SK-N-SH treated with all-trans-retinoic acid at 6 μM for 48 hours (cell line): ENCODE measurements at places on chromosomes 2 and 18.

DNA sequence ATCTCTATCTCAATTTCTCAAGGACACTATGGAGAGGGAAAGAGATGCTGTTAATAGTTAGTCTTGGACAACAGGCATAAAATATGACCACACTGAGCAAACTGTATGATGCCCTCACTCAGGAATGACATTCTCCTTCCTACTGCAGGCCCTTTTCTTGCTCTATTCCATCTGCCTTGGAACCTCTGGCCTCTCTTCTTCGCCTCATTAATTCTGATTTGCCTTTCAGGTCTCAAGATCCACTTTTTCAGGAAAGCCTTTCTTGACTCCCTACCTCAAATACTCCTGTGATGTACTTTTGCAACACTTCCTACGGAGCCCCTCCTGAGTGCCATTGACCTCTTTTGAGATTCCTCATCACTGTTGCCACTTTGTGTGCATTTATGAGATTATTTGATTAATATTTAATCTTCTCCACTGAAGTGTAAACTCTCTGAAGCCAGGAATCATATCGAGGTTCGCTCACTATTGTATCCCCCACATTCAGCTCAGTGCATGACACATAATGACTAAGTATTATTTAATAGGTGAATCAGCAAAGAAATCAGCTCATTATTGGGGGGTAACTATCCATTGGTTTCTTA lies 21.3 kb upstream of the SPP2 start:
- no peak for ATAC-seq

DNA sequence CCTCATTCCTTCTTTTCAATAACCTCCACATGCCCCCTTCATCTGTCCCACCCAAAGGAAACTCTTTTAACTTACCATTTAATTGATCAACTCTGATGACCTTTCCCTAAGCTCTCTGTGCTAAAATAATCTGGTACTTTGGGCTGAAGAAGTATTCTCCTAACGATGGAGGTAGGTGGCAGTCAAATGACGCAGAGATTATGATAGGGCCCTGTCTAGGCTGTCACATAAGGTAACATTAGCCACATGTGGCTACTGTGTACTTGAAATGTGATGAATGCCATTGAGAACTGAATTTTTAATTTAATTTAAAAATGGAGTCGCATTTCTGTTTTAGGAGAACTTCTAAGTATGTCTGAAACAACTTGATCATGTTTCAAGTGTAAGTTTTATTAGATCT lies 140.5 kb upstream of the TNP1 start:
- ATAC-seq = no peak

- peak; percentile 31 for ATAC-seq
Measured at GRCh38 chr18:58671632-58672564, 633 bp downstream of the MALT1 start.

DNA sequence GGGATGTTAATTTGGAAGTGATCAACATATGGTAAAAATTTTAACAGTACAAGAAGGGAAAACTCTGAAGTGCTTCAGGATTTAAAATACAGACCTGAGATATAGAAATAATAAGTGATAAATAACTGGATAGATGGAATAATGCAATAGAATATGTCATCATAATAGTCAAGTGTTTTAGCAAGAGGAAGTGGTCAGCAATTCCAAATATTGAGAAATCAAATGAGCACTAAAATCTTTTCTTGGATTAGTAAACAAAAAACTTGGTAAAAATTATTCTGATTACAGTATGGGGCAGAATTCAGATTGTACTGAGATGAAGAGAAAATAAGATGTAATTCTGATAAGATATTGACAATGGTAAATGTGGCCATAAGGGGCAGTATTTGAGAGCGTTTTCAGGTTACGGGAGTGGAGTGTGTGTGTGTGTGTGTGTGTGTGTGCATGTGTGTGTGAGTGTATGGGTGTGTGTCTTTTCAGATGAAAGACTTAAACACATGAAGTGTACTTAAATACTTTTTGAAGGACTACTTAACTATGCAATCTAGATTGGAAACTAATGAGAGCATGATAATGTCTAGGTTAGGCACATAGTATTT lies 217.9 kb upstream of the ITGA4 start:
- no peak for ATAC-seq

DNA sequence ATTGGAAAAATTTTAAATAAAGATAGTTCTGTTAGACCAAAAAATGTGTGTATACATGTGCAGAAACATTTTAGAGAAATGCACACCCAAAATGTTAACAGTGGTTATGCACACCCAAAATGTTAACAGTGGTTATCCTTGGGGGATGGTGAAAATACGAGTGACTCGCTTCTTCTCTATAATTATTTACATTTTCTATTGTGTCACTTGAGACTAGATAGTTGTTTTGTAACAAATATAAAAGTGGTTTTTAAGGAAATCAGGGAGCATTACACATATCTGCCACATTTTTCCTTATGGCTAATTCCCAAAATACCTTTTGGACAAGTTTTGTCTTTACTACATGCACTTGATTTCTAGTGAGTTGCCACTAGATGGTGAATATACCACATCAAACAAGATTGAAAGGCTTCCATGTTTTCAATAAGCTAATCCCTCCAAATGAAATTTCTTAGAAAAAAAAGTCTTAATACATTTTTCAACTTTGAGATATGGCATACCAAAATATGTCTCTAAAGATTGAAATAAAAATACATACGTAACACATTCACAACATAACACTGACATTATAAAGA lies 9.0 kb upstream of the HIBCH start:
- ATAC-seq = no peak

DNA sequence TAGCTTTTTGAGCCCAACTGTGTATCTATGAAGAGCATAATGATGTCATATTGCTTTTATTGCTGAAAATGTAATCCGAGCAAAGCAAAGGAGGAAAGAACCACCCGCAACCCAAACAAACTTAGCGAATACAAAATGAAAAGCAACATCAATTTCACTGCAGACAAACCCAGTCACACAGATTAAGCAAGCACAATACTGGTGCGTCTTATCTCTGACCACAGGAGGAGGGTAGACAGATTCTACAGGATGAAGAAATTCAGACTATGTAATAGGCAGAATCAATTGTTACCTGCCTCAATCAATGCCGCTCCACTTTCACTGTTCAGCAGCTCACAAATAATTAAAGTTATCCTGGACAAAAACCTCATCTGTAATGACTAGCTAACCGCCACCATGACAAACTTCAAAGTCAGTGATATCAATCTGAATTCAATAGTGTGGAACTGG lies 115.5 kb upstream of the SP3 start:
- no peak for ATAC-seq

DNA sequence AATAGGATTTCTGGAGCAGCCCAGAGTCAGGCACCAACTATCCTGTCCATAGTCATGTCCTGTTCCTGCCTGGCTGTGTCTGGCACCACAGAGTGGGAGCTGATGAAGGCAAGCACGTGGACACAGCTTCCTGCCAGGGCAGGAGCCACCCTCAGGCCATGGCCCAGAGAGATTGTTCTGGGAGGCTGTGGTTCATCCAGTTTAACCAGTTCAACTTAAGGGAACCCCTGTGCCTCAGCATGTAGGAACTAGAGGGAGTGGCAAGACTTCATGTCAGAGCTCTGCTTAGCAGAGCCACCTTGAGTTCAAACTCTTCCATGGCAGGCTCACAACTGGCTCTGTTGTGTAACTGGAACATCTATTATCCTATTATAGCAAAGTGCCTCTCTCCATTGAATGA lies 73.2 kb upstream of the NCKAP5 start:
- ATAC-seq = no peak

DNA sequence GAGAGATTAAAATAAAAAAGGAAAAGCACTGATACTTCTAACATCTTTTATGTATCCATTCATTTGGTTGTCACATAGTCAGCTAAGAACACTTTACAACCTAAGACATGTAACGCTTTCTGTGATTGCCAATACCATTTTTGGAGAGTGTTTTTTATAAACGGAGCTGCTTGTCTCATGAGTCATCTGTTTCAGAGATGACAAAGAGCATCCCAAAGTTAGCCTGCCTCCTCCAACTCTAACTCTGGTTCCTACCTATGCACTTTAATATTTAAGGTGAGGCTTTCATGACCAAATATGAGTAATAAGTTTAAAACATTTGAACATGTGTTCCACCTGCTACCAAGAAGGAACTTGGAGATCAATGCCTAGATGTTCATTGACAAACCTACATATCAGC lies 260.1 kb upstream of the SMIM21 start:
- no peak for ATAC-seq

DNA sequence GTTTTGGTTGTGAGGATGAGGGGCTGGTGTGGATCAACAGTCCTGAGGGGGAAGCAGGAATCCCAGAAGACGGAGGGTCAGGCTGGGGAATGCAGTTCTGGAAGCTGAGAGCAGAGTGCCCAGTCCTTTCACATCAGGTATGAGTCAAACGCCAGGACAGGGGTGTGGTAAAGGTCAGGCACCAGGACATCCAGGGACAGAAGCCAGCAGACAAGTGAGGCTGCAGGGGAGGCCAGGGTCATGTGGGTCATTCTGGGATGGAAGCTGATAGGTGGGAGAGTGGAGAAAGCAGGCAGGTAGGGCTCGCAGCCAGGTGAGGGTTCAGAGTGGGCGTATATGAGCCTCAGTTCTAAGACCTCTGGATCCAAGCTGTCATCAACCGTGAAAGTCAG lies 12.8 kb upstream of the GNLY start:
- no peak for ATAC-seq

- ATAC-seq = no peak
Measured at GRCh38 chr2:12005886-12006681, 259.7 kb downstream of the LPIN1 start.

GRCh38 chr2:79980816-79981215 lies 323.7 kb downstream of the LRRTM1 start:
- ATAC-seq = no peak

DNA sequence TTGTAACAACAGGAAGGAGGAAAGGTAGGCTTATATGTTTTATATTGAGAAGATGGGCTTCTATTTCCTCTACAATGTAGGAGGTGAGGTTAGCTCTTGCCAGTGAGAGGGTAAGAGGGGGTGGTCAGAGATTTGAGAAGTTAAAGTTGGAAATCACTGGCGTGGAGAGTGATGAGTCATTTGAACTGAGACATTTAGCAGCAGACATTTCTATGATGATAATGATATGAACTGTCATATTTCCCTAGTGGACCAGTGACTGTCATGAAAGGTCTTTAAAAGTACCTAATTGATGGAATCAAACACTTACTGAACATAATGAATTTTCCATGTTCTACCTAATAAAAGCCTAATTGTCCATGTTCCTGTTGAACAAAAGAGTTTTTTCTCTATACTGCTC lies 126.1 kb downstream of the FAM161A start:
- ATAC-seq = peak; percentile 71

GRCh38 chr2:100784681-100785080 lies 35.3 kb upstream of the NPAS2 start:
- ATAC-seq = no peak

DNA sequence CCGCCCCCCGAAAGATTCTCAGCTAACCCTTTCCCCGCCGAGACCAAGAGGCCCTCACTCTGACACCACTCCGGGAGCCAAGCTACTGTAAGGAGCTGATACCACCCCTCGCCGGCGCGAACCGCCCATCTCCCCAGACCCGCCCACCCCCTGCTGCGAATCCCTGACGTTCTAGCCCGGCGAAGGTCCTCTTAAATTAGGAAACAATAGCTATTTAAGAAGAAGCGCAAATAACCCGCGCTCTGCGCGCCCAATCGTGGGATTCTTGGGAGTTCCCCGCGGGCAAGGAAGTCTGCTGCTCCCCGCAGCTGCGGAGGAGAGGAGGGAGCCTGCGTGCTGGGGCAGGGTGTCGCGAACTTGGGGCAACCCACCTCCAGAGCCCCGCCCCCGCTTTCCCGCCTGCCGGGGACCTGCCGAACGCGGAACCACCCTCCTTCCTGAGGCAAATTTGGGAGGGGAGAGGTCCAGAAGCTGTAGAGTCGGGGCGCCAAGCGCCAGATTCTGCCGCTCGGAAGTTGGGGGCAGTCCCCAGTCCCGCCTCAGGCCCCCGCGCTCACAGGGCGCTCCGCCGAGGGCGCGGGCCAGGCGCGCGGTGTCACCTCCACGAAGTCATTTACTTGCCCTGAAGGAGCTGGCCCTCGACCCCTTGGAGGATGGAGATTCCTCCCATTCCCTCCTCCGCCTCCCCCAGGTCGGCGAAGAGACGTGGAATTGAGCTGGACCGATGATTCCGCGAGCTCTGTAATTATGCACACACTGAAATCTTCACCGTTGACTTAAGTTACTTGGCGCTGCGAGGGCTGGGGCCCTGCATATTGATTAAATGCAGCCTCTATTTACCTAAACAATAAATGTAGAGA lies 8.4 kb upstream of the SP9 start:
- ATAC-seq = peak; percentile 10

DNA sequence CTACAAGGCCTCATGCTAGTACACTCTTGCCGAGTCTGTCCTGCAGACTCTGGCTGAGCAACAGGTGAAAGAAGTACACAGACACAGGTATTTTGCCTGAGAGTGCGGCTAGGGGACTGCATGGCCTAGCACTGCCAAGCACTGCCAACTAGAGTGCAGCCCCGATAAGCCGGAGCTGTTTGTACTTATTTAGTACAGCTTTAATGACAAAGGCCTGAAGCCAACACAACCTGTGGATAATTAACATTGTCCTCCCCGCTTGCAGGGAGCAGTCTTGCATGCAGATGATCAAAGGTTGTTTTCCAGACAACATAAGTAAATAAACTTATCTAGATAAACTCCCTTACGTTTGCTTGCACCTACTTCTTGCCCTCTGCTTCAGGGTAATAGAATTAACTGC lies 63.7 kb upstream of the MMADHC start:
- no peak for ATAC-seq

- peak; percentile 93 for ATAC-seq
Measured at GRCh38 chr2:223993634-223994232, 36.5 kb downstream of the MRPL44 start.

GRCh38 chr2:106183101-106183696 lies 10.9 kb downstream of the UXS1 start:
- ATAC-seq = no peak

DNA sequence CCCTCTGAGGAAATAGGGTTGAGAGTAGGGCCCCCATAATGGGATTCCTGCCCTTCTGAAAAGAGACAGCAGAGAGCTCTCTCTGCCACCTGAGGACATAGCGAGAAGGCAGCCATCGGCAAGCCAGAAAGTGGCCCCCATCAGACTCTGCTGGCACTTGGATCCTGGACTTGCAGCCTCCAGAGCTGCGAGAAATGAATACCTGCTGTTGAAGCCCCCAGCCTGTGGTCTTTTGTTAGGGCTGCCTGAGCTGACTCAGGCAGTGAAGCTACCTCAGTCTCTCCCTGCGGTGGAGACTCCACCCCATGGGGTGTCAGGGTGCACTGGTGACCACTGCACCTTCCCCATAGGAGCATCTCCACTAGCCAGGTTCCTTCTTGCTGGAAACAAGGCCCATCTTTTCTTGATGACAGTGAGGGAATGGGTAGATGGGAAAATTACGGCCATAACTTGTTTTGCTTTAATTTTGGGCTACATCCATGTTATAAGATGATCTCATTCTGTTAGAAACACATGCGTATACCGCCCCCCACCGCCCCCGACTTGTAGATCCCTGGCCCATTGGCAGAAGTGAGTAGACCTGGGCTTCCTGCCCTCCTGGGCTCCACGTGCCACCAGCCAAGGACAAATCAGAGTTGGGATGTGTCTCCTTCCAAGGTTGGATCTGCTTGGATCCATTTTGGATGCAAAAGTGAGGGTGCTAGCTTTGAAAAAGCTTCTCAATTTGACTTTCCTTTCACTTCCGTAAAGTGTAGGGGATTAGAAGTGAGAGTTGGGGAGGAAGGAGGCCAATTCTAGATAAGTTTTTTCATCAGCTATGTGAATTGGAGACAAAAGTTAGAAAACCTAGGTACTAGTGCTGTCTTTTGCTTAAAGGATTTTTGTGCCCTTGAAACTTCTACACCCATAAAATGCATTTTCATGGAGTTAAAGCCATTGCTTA lies 42.9 kb downstream of the NCK2 start:
- no peak for ATAC-seq
